ENCODE measurements at places on chromosomes 1 and 21. TPM values are rescaled to one million over a fixed set of nuclear protein-coding genes. Genes with fewer than 3 reads are reported as not detected.

The BACE2 gene
- total RNA-seq, result 15.6 TPM

The DAB1 gene
- total RNA-seq, result 4.8 TPM

The SPATA1 gene
- total RNA-seq, result 2.5 TPM

The INSRR gene
- total RNA-seq, result not detected

The CATSPERE gene
- 2.0 TPM for total RNA-seq

The RABGAP1L gene
- 51.4 TPM for total RNA-seq

The PCSK9 gene
- total RNA-seq, result 18.7 TPM

The LRRC7 gene
- 11.1 TPM for total RNA-seq

The MAGOH gene
- 67.3 TPM for total RNA-seq

The PBX1 gene
- total RNA-seq, result 204 TPM

The LY9 gene
- not detected for total RNA-seq

The HES3 gene
- total RNA-seq, result not detected

The CLCA2 gene
- not detected for total RNA-seq

Data from progenitor cell of endocrine pancreas (in vitro differentiated cells).